ENCODE measurements at places on chromosomes 12 and 14.
A peak's percentile ranks its signal among the peaks of the same experiment; 100 is the strongest.

DNA sequence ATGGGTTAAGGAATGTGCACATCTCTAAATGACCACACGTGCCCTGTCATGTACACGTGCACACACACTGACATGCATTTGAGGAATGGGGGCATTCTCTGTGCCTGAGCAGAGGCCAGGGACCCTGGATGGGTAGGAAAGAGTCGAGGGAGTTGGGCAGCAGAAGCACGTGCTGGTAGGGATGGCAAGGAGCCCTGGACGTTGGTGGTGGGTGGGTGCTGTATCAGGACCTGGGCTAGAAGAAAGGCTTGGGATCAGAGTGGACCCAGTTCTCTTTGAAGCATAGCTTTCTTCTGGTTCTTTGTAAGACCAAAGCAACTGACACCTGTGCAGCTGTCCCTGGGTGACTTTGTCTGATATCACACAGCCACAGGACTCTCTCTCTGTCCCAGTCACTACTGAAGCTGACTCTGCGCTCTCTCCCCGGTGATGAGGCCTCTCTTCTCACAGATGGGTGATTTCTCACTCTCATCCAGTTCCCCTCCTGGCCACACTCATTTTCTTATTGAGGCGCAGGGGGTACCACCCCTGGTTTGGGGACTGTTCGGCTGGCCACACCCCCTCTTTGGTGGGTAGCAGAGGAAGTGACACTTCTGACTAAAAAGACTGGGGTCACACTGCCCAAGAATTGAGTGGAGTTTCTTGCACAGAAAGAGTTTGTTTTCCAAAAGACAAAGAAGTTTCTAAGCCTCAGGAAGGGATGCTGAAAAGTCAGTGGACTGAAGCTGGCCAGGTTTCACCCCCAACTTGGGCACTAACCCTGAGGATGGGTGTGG, 171.7 kb upstream of the RTL1 start:
- no peak for DNase-seq

GRCh38 chr14:105578070-105578469, 51.7 kb downstream of the TMEM121 start:
- DNase-seq = no peak

GRCh38 chr12:106138633-106139421, at the start of gene NUAK1:
NUAK1 (minus strand) TSS chr12:106138954; CDS start chr12:106138653, 301 bp downstream.
- DNase-seq = no peak

DNA sequence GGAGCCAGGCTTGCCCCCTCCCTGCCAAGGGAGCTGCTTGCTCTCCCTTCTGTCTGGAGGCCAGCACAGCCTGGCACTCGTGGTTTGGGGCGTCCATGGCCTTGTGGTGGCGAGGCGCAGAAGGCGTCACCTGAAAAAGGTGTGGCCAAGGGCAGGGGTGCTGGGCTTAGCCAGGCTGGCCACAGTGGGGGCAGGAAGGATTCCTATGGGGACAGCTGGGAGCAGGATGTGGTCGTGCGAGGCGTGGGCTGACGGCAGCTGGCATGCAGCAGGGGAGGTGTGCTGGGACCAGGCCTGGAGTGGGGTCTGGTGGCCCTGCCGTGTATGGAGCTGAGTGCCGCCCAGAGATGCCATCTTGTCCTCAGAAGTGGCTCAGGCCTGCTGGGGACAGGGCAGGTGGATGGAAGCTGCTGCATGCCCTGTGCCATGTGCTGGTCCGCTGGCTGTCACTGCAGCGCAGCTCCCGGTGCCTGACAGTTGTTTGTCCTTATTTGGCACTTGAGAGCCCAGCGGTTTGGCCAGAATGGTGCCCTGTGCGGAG, 30.0 kb downstream of the SH2B3 start:
- no peak for DNase-seq

- DNase-seq = no peak
Observed at GRCh38 chr14:72262771-72263170, 330.5 kb downstream of the RGS6 start.

DNA sequence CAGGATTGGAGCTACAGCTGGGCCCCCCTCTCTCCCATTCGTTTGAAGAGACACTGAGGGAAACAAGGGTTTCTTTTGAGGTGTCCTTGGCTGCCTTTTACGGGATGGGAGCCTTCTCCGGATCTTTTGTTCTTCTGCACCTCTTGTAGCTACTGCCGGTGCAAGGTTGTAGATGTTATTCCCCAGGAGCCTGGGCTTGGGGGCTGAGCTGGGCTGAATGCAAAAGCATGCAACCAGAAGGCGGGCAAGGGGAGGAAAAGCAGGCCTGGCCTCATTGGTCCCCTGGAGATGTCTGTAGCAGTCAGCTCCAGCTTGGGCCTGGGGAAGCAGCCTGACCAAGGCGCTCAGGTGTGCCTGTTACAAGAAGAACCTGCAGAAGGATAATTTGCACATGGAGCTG, 110.3 kb downstream of the GCH1 start:
- DNase-seq = no peak

DNA sequence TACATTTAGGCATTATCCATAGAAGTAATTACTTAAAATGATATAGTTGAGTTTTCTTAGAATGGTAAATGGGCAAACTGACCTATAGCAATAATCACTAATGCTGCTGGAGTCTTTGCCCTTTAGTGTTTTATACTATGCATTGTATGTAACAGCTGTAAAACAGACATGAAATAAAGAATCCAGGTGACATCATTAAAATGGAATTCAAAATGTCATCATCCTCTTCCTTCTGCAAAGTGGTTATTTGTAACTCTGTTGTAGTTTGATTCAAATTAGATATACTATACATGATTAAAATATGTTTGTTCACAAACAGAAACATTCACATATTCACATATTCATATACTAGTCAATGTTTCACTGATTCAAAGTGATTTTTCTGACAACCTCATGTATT, 598.8 kb downstream of the SLC16A7 start:
- no peak for DNase-seq

- no peak for DNase-seq
Observed at GRCh38 chr12:103748875-103749274, 92.2 kb downstream of the NT5DC3 start.

DNA sequence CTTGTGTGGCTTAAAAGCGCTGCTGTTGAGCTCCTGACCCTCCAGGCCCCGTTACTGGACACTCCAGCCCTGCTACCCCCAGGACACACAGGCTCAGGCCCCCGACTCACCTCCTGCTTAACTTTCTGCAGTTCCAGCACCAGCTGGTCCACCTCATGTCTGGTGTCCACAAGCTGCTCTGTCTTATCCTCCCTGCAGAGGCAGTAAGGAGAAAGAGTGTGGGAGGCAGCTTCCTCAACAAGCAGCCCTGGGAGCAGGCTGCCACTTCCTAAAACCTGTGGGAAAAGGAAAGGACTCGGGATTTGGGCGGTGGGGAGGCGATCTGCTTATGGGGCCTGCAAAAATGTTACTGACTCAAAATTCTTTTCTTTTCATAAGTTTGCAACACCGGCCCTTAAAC, 79.2 kb downstream of the CCDC88C start:
- DNase-seq = no peak

- DNase-seq = peak; percentile 19
Observed at GRCh38 chr14:81638656-81639280, 105.1 kb upstream of the SEL1L start.

- DNase-seq = no peak
Observed at GRCh38 chr12:79411791-79412190, 279.0 kb downstream of the PAWR start.

DNA sequence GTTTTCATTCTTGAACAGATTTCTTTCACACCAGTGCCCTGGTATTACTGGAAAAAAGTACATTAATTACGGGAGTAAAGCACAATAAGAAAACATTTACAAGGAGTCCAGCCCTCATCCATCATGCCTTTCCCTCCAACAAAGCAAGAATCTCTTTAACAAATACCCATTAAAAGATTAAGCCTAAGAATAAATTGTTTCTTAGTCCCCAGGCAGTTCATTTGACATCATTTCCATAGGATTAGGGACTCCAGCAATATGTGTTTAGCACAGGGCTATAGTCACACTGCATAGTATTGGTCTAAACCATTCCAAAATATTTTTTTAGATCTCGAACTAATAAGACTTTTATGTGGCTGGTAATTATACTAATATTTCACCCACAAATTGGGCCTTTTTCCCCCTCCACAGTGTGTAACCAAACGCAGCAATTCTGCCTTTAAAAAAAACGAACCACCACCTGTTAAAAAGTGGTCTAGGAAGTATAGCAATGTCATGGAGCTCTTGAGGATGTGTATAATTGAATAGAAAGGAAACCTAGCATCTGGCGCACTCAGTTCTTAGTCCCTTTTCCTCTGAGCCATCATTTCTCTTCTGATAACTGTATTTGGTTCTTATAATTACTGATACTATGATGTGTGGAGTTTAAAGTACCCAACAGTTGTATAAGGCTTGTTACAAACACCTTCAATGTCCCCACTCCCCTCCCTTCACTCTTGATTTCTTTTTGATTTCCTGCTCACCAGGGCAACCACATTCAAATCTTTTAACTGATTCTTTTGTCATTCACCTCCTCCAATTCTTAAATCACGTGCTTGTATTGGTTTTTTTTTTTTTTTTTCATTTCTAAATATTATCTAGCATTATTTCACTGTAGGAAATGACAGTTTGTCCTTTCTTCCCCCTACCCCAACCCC, 138.7 kb downstream of the ETV6 start:
- no peak for DNase-seq

DNA sequence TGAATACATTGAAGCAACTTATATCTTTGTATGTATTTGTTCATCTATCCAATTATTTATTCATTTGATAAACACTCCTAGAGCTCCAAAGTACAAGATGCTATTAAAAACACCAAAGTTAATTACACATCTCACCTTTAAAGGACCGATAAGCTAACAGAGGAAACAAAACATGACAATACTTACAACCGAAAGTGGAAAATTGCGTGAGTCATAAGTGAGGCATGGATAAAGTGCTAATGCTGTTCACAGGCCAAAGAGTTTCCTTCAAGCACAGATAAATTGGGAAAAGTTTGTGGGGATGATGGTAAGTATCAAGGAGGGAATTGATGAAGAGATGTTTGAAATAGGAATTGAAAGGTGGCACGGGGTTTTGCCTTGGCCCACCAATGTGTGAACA, 172.8 kb upstream of the KITLG start:
- no peak for DNase-seq

- no peak for DNase-seq
Observed at GRCh38 chr12:44874981-44875416, 1.1 kb downstream of the NELL2 start.

- DNase-seq = no peak
Observed at GRCh38 chr12:102927220-102927619, 10.2 kb upstream of the PAH start.

DNA sequence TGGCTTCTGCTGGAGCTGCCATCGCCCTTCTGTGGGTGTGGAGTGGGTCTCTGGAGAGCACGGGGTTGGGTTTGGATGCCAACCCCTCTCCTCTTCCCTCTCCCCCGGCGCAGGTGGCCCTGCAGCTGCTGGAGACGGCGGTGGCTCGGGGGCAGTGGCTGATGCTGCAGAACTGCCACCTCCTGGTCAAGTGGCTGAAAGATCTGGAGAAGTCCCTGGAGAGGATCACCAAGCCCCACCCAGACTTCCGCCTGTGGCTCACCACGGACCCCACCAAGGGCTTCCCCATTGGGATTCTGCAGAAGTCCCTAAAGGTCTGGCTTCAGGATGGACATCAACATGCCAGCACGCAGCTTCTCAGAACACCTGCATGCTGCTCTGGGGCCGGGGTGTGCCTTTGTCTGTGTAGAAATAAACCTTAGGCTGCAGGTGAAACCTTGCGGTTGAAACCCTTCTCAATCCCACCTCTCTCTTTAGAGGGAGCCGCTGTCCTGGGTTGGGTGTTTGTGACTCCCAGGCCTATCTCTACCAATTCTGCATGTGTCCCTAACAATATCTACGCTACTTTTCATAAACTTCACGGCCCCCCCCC, 44.3 kb downstream of the CCDC92 start:
- no peak for DNase-seq

DNA sequence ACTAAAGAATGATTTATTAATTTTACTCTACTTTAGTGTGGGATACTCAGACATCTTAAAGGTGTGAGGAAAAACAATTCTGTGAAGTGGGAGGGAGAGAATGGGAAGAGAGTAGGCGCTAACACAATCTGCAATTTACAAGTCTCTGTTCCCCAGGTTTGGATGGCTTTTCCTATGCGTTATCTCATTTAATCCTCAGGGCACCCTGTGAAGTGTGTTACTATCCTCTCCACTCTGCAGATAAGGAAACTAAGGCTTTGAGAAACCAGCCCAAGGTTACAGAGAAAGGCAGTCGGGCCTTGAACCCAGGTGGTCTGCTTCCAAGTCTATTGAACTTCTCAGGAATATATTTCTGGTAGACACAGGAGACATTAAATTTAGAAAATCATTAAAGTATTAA, 36.2 kb upstream of the TUBA1C start:
- no peak for DNase-seq

DNA sequence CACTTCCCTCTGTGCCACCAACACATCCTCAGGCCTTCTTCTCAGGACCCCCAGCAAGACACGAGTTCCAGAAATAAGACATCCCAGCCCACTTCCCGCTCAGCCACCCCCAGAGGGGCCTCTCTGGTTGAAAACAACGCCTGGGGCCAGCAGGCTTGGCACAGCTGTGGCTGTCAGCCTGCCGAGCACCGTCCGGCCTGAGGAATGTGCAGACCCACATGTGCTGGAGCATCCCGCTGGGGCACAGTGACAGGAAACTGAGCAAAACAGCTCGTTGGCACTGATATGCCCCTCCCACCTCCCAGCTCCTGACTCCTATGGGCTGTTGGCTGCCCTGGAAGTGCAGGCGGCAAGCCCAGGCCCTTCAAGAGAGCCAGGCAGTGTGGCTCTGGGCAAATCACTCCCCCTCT, 1.4 kb downstream of the SYNE3 start:
- DNase-seq = no peak

DNA sequence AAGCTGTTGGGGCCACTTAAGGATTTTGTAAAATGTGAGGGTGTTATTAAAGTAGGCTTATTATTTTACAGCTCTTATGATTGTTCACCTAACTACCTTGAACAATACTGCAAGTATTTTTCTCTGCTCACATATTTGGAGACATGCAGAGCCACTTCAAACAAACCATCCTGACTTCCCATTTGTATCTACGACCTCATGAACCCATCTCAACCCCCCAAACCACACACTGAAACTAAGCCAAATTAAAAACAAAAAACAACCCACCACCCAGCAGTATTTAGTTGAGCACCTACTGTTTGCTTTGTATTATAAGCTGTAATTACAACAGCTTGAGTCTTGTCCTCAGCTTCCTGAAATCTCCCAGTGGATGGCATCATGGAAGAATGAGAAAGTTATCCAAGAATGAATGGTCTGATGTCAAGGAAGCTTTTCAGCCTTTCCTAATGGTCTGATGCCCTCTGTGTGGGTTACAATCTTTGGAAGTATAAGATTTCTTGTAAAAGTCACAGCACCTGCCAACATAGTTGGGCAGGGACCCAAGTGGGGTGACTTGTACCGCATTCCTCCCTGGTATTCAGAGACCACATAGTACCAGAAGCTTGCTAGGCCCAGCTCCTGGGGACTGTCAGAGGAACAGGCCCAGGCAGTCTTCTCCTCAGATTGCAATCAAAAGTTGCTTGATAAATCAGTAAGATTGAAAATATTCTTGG, 416.6 kb downstream of the ZFP36L1 start:
- peak; percentile 55 for DNase-seq

Measured in retinal pigment epithelial cell (primary cell).